ENCODE measurements at places on chromosomes 4 and X.

DNA sequence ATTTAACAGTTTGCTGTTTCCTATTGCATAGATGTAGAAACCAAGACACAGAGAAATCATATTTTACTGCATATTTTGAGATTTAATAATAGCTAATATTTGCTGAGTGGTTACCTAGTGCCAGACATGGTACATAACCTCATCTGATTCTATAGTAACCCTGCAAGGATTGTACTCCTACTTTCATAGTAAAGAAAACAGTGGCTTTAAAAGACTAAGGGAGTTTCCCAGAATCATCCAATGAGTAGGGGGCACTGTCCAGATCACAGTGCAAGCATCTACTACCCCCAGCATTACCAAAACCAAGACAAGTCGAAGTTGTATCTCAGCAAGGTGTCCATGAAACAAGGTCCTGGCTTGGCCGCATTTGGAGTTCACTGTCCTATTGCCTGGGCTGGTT is 224.5 kb upstream of the TENM3 start:
- no peak for DNase-seq

DNA sequence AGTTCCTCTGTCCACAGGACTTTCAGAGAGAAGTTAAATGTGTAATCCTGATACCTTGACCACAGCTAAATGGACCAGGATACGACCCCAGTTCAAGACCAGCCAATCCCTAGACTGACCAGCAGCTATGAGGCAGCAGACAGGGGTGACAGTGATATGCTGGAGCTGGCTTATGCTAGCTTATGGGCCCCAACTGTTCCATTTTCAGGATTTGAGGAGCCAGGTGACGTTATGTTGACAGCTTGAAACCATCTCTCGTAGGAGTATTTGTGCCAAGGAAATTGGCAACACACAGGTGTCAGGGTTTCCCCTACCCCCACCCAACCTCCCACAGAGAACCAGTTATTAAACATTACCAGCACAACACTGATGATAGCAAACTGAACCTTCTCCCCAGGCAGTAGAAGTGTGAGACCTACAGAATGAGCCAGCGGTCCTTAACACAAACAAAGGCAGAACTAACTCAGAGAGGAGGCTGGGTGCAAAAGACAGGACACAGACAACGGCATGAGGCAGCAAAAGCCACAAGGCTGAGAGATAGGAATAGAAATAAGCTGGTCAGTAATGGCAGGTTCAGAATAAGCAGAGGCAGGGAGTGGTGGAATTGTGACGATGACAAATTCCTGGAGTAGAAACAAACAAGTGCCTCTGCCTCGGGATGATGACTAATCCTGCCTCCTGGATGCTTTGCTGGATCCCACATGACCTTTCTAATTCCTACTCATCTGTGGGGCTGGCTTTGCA is 85.6 kb upstream of the CPEB2 start:
- DNase-seq: no peak

DNA sequence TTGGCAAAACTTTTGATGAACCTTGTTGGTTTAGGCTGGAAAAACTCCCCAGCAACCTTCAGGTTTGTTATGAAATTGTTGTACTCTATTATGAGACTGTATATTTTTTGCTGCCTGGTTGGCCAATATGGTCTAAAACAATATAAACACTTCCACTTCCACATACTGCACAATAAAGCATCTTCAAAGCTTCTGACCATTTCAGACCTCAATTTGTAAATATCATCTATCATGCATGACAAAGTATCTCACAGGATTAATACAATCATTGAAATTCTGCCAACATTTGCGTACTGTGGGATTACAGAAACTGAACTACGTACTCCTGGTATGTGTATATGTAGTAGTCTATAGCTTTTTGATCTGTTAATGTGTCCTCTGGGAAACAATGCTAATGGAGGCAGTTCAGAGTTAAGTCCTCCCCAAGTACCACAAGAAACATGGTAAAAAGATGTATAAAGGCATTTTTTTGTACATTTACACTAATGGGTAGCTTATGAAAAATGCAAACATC is 40.4 kb downstream of the GPC4 start:
- DNase-seq: no peak

GRCh38 chr4:52425751-52426326 is 233.3 kb downstream of the USP46 start:
- DNase-seq: no peak

Data from AG09309 (cell line).